ENCODE measurements at places on chromosomes 1 and 21. TPM values are rescaled to one million over a fixed set of nuclear protein-coding genes. Genes with fewer than 3 reads are reported as not detected.

CRP gene
- total RNA-seq, result not detected

DNA sequence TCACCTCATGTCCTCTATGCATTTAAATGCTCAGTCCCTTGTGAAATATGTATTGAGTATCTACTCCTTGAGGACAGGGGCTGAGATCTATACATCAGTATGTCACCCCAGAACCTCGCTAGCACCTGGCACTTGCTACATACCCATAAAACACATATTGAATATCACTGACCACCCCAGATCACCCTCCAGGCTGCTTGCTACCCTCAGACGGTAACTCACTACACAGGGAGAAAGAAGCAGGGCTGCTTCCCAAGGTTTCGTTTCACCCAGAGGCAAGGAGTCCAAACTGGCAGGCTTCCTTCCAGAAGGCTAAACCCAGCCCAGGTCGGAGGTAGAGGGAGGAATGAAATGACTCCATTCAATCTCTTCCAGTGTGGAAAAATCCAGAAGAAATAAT, 8.5 kb downstream of the INKA2 start:
- DNase-seq, result no peak

HRNR gene
- total RNA-seq, result not detected

CD5L gene
- not detected for total RNA-seq

GRCh38 chr1:2582391-2582790, 4.2 kb upstream of the PRXL2B start:
- DNase-seq, result no peak

GRCh38 chr1:226709953-226710352, 29.1 kb downstream of the ITPKB start:
- DNase-seq, result no peak

- no peak for DNase-seq
These were observed 55.2 kb downstream of the CD247 start for GRCh38 chr1:167463080-167463479.

GRCh38 chr1:10555635-10556429, 81.1 kb downstream of the PEX14 start:
- DNase-seq, result no peak

DNA sequence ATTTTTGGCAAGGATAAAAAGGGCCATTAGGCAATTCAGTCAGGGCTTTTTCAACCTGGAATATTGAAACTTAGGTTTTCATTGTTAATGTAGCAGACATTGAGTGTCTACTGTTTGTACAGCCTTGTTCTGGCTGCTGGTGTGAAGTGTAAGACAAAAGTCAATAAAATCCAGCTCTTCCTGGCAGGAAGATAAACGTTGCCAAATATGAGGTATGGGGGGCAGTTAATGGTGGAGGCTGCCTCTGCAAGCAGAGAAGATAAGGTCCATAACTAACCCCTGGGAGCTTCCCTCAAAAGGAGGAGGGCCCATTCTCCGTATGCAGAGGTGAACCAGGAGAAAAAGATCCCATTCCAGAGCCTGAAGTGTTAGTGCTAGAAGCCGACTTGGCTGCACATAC, 19.5 kb upstream of the SHE start:
- no peak for DNase-seq

DNA sequence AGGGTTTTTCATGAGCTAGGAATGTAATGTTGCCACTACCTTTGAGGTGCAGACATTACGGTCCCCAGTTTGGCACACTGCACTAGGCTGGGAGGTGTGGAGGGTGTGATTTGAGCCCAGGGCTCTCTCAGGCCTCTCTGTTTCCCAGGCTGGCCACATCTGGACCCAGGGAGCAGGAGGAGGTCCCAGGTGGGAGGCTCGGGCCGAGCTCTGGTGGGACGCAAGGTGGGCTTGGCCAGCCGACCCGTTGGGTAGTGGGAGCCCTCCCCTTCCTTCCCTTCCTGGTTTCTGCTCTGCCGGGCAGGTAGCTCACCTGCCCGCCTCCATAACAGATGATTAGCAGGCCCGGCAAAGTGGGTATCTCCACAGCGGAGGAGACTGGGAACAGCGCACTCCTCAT, 146.2 kb upstream of the TMEM51 start:
- no peak for DNase-seq

NTMT2 gene
- total RNA-seq, result not detected

DNA sequence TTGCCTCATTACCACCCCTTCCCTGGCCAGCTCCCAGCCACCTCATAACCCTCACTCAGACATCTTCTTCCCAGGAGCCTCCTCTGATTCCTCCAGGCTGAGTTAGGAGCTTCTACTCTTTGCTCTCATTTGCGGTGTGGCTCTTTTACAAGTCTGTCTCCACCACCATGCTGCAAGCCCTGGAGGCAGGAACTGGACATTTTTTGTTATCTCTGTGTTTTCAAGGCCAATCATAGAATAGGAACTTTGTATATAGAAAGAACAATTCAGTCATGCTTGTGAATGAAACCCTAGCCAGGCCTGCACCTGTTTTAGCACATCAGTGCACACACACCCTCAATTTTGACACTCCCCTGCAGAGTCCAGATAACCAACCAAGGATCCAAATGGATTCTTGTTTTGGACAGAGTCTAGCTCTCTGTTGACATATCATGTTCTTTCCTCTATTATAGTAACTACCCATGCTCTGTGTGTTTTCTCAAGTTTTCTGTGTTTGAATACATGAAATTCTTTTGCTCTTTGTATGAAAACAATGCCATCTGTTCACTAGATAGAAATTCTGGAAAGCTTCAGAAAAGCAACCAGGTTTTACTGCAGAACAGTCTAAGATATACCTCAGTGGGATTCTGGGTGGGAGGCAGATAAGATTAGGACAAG, 60.9 kb upstream of the ZNF648 start:
- DNase-seq, result no peak

KCNE1 gene
- 0.46 TPM for total RNA-seq

DNA sequence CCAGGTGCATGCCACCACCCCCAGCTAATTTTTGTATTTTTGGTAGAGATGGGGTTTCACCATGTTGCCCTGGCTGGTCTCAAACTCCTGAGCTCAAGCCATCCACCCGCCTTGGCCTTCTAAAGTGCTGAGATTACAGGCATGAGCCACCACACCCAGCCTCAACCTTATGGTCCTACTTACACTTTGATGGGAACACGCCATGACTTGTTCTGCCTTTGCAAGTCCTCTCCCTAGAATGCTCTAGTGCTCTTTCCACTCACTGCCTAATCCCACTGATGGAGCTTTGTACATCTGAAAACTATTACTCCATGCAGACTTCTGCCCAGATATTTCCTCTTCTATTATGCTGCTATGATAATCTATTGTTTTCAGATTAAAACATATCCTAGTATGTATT, 174.3 kb downstream of the DAB1 start:
- no peak for DNase-seq

DNA sequence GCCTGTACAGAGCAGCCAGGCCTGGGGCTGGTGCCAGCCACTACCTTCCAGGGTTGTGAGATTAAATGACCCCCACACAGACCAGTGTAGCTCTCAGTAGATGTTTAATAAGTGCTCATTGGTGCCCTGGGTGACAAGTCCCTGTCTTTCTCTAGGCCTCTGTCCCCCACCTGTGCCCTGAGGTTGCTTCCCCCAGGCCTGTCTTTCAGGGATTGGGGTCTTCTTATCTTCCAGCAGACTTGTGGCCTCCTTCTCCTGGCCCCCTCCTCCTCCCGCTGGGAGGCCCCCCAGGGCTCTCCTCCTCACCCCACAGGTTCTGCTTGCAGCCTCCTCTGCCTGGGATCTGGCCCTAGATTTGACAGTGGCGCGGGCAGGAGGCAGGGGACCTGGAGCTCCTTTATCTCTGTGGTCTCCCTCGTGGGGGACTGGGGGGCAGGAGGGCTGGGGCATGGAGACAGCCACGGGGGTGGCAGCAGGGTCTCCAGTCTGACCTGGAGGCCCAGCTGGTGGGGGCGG, 40.3 kb downstream of the EPHA2 start:
- no peak for DNase-seq

DNA sequence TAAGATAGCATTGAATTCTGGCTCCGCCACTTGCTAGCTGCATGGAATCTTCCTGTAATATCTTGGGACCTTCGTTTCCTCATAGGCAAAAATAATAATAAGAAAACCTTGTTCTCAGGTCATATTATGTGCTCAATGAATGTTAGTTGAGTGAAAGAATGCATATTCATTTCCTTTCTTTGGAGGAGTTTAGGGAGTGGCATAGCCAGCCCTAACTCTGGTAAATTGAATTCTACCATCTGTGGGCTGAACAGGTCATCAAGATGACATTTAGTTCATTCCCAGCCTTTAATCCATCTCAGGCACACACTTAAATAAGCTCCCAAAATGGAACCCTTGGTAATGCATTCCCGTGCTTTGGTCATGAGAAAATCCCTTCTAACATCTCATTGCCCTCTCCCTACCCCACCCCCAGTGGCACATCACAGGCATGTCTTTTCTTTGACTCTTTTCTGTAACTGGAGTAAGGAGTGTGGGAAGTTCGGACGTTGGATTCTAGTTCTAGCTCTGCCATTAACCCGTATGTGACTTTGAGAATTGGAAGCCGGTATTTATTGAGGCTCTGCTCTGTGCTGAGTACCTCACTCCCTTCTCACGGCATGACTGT, 13.2 kb upstream of the MYOG start:
- no peak for DNase-seq

GRCh38 chr1:224736619-224737352, 120.7 kb downstream of the CNIH3 start:
- DNase-seq, result no peak

- no peak for DNase-seq
These were observed 37.3 kb upstream of the CSF3R start for GRCh38 chr1:36520056-36520455.

- no peak for DNase-seq
These were observed 26.4 kb upstream of the CLIC6 start for GRCh38 chr21:34642211-34643075.
